ENCODE measurements at places on chromosomes 4 and X.
A peak's percentile ranks its signal among the peaks of the same experiment; 100 is the strongest.

DNA sequence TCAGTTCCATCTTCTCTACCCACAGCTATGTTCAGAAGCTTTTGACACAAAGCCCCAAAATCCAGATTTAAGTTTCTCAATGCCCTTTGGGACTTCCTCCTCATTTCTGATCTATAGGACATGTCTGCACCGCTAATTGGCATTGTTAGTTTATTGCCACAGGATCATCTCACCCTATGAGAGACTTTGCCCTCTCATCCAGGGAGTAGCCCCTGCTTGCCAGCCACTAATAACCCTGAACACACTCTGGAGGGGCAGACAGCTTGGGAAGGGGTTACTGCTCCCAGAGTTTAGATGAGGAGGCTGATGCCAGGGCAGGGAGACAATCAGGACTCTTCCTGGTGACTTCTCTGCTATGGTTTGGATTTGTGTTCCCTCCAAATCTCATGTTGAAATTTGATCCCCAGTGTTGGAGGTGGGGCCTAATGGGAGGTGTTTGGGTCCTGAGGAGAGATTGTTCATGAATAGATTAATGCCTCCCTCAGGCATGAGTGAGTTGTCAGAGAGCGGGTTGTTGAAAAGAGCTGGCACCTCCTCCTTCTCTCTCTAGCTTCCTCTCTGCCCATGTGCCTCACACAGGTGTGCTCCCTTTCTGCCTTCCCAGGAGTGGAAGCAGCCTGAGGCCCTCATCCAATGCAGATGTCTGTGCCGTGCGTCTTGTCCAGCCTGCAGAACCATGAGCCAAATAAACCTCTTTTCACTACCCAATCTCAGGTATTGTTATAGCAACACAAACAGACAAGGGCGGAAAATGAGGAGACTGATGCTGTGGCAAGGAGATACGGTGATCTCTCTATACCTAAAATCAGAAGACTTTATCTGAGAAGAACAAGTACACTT lies 3.6 kb upstream of the SCARB2 start:
- no peak for DNase-seq

DNA sequence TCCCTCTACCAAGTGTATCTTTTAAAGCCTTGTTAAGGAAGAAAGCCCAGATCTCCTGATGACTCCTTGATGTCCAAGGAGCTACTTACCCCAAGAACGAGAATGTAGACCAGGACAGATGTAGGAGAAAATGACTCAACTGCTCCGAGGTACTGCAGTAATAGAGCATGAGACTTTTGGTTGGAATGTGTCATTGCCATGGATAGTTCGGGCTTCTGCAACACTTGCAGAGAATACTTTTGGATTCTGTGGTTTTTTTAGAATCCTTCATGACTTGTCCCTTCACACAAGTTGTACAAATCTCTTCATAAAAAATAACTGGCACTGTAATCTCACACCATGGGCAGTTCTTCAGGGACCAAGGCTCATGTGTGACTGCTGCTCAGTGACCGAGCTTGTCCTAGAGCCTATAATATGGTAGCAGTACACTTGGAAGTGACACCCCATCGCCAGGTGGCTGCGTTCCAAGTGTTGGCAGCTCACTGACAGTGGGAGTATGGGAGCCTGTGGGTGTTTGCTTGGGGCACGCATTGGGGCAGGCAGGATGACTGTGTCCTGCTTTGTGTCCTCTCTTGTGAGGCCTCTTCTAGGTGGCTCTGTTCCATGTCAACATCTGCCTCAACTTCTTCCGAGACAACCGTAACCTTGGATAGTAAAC lies 87.9 kb upstream of the WDR1 start:
- DNase-seq = no peak

GRCh38 chr4:19736968-19737756 lies 514.5 kb upstream of the SLIT2 start:
- DNase-seq = no peak

DNA sequence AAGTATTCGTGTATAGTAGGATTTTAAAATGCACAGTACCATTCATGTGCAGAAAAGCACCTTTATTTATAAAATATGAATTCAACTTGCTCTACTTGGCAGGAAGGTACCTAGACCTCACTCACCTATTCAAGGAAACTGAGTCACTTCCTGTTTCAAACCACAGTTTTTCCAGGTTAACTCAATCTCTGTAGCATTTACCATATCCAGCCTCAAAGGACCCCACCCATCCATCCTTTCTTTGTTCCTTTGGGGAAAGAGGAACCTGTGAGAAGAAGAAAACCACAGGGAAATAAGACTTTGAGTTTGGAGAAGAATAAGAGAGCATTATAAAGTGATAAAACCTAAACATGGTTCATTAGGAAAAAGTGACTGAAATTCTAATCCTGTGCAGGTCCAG lies 250.7 kb downstream of the CBR4 start:
- no peak for DNase-seq

DNA sequence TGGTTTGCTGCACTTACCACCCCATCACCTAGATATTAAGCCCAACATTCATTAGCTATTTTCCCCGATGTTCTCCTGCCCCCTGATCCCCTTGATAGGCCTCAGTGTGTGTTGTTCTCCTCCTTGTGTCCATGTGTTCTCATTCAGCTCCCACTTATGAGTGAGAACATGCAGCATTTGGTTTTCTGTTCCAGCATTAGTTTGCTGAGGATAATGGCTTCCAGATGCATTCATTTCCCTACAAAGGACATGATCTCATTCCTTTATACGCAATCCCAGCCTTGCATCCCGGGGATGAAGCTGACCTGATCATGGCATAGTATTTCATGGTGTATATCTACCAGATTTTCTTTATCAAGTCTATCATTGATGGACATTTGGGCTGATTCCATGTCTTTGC lies 99.0 kb upstream of the DCAF12L2 start:
- DNase-seq = no peak

DNA sequence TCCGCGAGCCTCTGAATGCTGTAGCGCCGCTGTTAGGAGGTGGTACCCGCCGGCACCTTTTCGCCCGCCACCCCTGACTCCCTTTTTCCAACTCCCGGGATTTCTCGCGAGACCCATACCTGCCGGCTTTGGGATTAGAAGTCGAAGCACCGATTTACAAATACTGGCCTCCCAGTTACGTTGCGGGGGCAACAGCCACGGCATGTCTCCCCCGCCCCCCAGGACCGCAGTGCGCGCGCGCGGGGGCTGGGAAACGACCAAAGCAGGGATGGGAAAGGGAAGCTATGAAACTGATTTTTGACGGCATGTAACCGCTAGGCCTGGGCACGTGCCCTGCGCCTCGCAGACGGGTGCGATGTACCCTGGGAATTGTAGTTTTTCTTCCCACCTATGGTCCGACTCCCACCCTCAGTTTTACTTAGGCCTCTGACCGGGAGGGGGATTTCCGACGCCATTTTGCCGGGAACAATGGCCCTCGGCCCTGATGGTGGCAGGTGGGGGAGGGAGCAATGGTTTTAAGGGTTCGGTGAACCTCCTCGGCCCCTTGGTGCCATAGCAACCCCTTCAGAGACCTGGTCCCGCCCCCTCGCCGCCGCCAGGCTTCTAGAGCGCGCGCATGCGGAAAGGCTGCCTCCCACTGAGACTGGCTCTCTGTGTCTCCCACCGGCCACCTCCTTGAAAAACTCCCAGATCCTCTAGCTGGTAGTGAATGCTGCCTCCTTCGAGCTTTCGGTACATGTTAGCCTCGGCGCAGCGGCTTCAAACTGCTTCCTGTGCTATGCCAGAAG lies 772 bp upstream of the WNK3 start:
- peak; percentile 4 for DNase-seq

- DNase-seq = no peak
Measured at GRCh38 chr4:123806056-123806455, 409.5 kb downstream of the SPRY1 start.

DNA sequence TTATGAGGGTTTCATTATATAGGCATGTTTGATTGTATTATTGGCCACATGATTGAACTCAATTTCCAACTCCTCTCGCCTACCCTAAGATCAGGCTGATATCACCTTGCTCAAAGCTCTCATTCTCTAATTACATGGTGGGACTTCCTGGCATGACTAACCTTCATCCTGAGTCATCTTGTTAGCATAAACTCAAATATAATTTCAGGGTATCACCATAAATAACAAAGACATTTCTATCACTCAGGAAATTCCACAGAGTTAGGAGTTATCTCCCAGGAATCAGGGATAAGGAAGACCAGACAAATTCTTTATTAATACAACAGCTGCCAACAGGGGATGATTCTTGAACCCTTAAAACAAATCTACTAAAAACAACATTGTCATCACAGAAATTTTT lies 90.7 kb downstream of the NDST3 start:
- no peak for DNase-seq

- no peak for DNase-seq
Measured at GRCh38 chr4:184292877-184293276, 75.2 kb upstream of the ENPP6 start.

- no peak for DNase-seq
Measured at GRCh38 chr4:140098455-140099160, 55.4 kb downstream of the MAML3 start.

GRCh38 chr4:8385611-8386010 lies 54.9 kb downstream of the ACOX3 start:
- no peak for DNase-seq

- peak; percentile 32 for DNase-seq
Measured at GRCh38 chr4:791898-792625, 33.9 kb downstream of the CPLX1 start.

DNA sequence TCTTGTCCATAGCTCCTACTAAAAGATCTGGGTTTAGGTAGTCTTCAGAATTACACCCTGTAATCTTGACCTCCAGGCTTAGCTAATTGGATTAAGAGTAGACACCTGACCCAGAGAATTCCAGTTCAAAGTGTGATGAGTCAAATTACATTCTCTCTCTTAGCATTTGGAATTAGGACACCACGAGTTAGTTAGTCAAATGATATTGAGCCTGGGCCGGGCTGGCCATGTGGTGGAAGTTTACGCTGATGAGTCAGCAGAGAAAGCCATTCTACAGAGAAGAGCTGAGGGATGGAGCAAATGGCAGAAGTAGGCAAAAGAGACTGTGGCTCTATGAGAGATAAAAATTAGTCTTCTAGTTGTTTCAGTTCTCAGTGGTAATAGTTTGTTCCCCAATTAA lies 31.1 kb downstream of the CEP44 start:
- no peak for DNase-seq

- DNase-seq = no peak
Measured at GRCh38 chr4:80465238-80465637, 129.7 kb downstream of the CFAP299 start.

DNA sequence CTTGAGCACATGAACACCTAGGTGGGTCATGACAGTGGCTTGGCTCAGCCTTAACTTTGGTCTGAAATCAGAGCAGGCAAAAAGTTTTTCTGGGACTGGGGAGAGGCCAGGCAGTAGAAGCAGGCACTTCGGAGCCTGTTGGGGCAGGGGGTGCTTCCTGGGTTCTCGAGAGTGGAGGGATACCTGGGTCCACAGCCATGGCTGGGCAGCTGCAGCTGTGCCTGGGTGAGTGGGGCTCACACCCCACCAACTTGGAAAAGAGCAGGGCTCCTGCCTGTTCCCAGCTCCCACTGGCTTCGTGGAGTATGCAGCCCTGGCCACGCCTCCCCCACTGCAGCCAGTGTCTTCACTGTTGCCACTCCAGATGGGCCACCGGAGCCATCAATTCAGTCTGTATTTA lies 56.4 kb upstream of the NUDT6 start:
- DNase-seq = no peak

GRCh38 chr4:98692411-98692810 lies 34.0 kb upstream of the TSPAN5 start:
- DNase-seq = no peak

DNA sequence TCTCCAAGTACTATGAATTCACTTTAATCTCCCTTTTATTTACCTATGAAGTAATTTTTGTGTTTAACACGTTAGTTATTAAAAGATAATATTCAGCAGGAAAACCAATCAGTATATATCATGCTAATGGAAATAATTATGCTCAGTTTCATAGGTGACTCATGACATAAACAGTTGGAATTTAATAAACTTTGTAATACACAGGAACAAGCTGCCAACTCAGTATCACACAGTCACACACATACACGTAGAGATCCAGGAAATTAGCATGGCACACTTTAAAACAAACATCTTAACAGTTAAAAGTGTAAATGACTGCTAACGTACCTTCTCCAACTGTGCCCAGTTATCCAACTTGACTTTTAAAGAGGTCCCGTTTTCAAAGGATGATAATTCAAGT lies 2.3 kb downstream of the SPATA4 start:
- no peak for DNase-seq

DNA sequence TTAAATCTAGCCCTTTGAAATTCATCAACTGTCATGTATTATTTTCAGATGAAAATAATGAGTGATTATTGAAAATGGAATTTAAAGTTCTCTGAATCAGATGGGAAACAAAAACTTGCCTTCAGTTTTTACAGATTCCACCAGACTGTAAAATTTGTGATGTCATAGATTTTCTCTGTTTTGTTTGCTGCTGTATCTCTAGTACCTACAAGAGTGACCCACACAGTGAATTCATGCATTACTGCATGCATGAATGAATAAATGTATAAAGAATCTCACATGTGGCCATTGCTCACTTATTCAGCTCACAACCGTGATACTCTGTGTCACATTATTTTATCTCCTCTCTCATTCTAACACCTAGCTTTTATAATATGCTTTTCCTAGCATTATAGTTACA lies 532.2 kb upstream of the AGA start:
- no peak for DNase-seq

DNA sequence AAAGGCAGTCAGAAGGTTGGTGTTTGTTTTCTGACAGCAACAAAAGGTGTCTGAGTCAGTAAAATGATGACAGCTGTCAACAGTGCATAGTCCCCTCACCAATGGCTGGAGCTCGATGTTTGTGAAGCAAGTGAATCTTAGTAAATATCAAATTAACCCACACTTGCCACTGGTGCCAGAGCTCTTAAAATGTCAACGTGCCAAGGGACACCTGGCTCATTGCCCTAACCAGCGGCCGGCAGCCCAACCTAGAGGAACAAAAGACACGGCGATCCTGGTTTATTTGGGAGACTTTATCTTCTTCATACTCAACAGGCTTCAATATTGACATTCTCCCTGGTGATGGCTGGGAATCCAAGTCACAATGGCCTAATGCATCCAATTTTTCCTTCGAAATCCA lies 143.4 kb downstream of the CPEB2 start:
- DNase-seq = no peak

GRCh38 chr4:176270669-176271068 lies 1.6 kb upstream of the ASB5 start:
- no peak for DNase-seq

DNA sequence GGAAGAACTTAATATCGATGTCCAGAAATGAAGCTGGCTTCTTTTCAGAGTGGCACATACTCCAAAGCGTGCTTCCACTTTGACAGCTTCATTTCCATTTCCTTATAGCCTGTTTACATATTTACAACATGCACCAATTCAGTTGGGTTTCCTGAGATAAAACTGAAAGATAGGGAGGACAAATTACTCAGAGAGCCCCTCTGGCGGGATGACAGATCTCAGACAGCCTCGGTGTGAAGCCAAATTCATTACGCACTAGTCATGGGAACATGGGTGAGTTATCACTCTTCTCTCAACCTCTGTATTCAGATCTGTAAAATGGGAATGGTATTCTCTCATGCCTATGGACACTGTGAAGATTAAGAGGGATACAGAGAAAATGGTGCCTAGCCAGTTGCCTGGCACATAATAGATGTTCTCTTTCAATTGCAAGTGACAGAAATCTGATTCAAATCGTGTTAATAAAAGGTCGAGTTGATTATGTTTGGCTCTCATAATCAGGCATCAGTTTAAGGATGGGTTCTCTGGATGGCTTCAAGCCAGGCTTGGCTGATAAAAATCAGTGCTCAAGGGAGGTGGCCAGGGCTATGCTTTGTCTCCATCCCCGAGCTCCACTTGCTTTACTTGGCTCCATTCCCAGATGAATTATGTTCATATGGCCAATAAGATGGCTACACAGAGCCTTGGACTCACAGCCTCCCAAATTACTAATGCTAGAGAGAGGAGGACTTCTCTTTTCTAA lies 132.2 kb upstream of the C1QTNF7 start:
- no peak for DNase-seq

All from effector memory CD4-positive, alpha-beta T cell (primary cell).